ENCODE measurements at places on chromosomes 4 and X.
A peak's percentile ranks its signal among the peaks of the same experiment; 100 is the strongest.

- ATAC-seq = no peak
Measured at GRCh38 chr4:81884986-81885385, 413.3 kb upstream of the RASGEF1B start.

DNA sequence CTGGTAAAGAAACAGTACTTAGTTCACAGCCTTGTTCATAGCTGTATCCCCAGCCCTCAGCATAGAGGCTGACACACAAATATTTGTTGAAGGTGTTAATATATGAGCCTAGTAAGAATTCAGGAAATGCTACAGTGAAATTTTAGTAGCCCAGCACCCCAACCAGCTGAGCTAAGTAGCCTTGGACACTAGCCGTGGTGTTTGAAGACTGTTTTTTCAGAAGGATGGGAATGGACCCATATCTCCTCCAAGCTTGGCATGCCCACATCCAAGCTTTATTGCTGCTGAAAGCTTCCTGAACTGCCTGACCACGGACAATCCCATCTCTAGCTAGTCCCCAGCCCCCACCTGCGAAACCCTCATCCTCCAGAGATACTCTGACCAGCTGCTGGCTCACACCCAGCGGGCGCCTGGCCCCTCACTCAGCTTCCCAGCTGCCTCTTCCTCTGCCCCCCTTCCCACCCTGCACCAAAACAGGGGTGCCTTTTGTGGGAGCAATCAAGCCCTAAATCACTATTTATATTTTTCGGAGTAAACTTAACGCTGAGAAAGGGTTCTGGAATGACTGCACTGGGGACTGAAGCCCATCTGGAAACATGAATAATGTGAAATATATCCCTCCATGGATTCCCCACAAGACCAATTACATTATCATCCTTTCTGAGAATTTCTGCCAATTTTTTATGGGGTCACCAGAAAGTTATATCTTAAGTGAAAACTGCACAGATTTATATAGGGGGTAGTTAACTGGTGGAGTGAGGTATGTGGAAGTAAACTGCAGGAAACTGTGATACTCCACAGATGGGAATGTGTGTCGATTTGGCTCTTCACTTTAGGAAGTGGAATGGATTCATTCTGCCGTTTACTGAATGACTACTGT lies 41.1 kb upstream of the CBR4 start:
- no peak for ATAC-seq

GRCh38 chr4:169102026-169102425 lies 92.0 kb upstream of the CBR4 start:
- ATAC-seq = no peak

DNA sequence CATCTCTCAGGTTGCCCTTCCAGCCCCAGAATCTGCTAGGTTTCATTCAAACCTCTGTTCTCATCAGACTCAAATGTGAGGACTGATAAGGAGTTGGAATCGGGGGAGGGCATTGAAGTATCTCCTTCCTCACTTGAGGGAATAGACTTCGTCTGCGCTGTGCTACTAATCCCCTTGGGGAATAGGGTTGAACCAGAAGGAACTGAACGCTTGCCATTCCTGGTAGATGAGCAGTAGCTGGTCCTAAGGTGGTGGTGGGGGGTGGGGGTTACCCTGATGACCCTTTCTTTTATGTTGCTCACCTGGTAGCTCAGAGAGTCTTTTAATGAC lies 692 bp upstream of the SLC9A7 start:
- ATAC-seq = no peak

GRCh38 chr4:36385951-36386571 lies 104.6 kb downstream of the DTHD1 start:
- ATAC-seq = peak; percentile 74

DNA sequence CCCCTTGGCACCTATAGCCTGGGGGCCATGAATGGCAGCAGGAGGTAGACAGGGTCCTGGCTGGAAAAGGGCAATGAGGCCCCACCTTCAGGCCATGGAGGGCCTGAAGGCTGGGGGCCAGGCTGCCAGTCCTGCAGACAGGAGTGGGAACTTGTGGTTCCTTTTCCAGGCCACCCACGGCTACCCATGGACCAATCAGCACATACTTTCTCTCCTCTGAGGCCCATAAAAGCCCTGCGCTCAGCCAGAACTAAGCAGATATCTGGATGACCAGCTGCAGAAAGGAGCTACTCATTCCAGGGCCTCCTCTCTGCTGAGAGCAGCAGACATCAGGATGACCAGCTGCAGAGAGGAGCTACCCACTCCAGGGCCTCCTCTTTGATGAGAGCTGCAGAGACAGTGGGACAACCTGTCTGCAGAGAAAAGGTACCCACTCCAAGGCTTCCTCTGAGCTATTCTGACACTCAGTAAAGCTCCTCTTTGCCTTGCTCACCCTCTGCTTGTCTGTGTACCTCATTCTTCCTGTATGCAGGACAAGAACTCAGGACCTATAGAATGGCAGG lies 67.2 kb downstream of the NAA11 start:
- ATAC-seq = no peak

DNA sequence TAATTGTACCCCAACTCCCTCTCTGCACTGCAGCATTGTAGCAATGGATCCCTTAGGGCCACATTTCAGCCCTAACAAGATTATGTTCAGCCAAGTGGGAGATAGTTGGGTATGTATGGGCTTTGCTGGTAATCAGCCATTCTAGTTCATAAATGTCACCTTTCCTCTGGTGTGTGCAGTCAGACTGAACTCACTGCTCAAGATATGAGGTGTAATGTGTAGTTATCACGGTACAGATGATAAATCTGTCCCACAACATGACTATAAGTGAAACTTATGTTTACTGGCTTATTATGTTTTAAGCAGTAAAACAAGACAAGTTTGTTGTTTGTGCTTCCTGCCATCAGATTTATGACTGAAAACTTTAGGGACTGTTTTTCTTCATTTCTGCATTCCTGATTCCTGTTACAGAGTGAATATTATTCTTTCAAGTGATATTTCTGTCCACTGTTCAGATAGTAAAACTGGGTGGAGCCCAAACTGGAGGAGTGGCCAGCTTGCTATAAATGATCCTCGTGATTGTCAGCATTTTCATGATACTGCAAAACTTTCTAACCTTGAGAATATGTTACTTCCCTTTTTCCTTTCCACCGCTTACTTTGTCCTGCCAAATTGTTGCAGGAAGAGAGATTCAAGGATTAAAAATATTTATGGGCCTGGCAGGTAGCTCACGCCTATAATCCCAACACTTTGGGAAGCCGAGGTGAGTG lies 44.9 kb downstream of the ANAPC4 start:
- ATAC-seq = no peak

DNA sequence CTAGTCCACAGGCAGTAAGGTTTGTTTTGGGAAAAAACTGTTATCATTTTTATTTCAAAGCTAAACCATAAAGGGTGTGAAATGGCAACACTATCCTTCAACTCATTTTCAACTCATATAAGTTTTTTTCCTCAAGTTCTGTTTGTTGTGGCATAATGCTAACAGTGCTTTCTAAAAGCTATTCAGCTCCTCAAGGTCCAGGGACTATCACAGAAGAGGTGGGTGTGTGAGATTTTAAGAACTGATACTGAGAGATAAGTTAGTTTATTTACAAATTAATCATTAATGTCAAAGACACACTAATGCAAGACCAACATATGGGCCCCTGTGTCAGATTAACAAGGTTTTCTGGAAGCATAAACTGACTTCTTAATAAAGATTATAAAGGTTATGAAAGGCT lies 11.8 kb downstream of the UGT2B15 start:
- no peak for ATAC-seq

DNA sequence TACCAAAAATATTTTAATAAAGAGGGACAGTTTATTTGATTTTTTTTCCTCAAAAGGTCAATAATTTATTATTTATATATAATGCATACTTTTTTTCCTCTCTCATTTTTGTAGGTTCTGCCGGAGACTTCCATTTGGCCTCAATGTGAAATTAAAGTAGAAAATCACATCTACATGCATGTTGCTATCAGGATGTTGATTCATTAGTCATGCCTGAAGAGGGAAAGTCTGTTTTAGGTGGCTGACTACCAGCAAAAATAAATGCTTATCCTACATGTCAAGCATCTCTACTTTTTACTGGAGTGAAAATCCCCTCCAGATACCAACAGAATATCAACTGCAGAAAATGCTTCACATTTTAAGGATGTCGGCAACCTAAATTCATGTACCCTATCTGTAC lies 41.5 kb downstream of the KIAA0232 start:
- ATAC-seq = no peak

- ATAC-seq = no peak
Measured at GRCh38 chrX:16567681-16568080, 82.3 kb upstream of the S100G start.

DNA sequence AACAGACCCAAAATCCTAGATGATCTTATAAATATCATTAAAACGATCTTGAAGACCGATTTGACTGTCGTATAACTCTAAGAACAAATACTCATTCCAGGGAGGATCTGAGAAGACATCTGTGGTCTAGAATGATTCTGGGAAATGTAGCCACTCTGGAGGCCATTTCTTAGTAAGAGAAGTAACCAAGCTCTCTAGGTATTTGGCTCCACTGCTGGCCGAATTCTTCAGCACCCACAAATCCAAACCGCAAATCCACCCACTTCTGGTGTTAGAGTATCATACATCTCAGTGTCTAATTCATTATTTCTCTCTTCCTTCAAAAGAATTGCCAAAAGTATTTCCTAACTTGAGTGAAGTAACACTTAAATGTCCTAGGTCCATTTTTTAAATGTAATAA lies 23.9 kb downstream of the KLHL5 start:
- no peak for ATAC-seq

DNA sequence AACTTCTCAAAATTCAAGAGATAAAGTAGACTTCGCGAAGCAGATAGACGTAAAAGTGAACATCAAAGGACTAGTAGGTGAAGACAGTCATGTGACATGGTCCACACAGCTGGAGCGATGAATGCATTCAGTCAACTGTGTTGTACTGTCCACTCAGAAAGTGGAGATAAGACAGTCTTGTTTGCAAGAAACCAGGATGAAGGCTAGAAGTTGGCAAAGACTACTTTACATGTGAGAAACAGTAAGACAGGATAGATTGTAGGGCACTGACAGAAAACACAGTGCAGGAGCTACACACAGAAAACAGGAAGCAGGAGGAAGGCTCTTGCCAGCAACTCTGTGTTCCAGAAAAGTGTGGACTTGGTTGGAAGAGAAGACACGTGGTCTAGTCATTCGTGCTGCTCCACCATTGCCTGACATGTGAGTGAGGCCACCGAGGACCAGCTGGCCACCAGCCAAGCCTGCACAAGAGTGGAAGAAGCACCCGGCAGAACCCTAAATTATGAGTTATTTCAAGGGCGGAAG lies 78.9 kb downstream of the FAT1 start:
- no peak for ATAC-seq

GRCh38 chr4:142243255-142243654 lies 602.8 kb downstream of the INPP4B start:
- no peak for ATAC-seq

GRCh38 chrX:27915617-27916016 lies 65.6 kb downstream of the DCAF8L1 start:
- ATAC-seq = no peak
